ENCODE measurements at places on chromosomes 12 and 14.

DNA sequence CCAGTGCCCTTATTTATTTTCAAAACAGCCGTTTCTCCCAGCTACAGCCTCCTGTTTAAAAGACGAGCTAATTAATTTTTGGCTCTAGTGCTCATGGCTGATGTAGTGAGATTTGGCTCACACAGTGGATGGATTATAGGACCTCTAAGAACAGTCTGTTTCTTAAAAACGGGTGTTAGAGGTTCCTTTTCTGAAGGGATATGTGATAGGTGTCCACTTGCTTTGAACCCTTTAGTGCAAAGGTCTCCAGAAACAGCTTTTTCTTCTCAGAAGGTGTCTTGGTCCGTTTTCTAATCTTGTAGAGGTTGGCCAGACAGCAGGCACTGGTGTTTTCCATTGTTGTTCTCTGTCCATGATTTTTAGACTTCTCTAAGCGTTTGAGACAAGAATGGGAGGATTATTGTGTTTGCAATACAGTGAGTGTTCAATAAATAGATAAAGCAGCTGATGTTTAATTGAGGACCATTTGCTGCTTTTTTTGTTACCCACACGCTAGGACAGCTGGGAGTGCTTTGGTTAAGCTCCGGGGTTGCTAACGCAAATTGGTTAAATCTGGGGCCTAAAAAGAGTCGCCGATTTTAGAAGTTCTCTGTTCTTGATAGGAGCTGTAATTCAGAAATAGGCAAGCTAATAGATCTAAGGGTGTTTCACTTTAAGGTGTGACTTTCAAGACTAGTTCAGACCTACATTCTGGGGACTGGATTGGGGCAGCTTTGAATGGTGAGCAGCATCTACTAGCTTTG lies 1.0 kb downstream of the BORCS5 start:
- peak; percentile 45 for DNase-seq

GRCh38 chr14:90624732-90625400 lies 191.4 kb downstream of the TTC7B start:
- DNase-seq: no peak

DNA sequence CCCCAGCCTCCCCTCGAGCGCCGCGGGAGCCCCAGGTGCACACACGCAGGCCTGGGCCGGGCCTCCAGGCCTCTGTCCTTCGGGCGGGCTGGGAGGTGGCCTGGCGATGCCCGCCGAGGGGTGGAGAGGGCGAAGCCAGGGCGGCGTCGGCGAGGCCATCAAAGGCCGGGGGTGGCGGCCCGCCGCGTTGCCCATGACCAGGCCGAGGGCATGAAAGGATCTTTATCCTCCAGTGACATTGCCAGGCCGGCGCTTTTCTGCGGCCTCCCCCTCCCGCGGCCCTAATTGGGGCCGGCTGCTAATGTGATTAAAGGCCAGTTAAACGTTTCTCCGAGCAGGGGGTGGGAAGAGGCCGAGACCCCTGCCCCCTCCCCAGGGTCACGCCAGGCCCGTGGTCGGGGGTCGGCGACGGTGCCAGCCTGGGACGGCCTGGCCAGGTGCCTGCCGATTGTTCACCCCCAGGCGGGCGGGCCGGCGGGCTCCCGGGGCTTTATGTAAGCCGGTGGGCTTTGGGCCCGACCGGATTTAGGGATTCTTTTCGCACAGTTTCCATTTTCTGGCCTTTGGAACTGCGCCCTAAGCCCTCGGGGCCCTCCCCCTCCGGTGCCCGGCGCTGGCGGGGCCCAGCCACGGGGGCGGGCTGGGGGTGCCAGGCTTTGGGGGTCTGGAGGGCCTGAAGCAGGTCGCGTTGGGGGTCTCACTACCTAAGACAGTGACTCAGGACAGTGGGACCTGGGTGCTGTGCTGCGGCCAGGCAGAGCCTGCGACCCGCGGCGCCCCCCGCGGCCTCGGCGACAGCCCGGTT lies 103.2 kb upstream of the DIO3 start:
- no peak for DNase-seq

DNA sequence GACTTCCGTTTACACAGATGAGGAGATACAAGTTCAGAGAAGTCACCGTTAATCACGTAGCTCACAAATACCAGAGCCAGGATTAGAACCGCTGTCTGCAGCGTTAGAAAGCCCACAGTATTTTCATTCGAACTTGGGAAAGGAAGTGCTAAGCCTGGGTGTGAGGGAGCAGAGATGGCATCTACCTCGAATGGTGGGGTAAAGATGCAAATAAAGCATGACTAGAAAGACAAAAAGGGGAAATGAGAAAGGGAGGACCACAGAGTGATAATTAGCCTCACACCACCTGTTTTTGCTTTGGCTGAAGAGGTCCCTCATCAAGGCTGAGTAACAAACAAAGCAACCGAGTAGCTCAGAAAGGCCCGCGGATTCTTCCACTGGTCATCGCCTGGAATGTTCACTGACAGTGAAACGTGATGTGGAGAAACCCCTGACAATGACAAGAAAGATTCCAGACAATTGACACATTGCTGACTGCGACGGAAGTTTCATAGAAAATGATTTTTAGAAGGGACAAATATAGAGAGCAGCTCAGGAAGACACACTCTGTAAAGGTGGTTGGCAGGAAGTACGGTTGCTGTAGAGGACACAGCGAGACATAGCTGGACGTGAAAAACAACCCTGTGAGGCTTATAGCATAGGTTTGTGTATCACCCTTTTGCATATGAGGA lies 31.5 kb upstream of the BHLHE41 start:
- no peak for DNase-seq

- DNase-seq: no peak
These were observed 22.8 kb upstream of the NPFF start for GRCh38 chr12:53530061-53530460.

- no peak for DNase-seq
These were observed 125.3 kb downstream of the ETV6 start for GRCh38 chr12:11774821-11775220.

DNA sequence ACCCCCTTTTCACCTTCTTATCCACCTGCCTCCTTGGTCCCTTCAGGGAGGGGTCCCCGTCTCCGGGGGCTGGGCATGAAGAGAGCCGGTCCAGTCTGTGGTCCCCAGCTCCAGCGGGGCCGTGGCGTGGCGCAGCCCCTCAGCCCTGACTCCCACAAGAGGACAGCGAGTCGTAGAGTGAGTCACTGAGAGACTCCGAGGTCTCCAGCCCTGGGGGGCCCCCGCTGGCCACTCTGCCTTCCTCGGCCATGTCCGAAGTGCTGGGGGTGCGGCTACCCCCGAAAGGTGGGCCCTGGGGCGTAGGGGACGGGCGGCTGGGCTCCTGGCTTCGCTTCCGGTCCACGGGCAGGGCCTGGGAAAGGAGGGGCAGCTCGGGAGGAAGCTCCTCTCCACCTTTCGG lies 36.5 kb downstream of the NCKAP5L start:
- DNase-seq: no peak

DNA sequence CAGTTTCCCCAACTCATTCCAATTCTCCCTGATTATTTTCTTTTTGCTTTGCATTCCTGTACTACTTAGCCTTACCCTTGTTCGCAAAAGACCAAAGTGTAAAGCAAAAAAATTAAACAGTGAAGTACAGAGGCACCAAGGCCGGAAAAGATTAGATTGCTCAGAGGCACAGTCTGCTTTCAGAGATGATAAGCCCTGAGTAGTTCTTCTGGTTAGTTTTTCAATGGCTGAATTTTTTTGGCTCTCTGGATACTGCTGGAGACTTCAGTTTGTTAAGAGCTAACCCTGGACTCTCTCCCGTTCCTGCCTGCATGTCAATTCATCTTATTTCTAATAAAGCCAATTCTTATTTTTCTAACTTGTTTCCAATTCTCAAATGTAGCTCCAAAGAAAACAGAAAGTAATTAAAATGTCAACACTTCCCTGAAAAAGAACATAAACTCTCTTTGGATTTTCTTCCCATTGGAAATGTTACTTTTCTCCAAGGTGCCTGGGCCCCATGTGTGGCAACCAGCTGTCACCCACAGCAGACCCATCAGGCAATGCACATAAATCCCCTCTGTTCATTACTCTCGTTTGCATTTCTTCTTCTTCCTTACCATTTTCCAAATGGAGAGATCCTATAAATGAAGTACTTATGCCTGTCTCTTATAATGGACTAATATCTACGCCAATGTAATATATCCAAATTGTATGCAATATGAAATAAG lies 142.8 kb downstream of the BTG1 start:
- DNase-seq: no peak

DNA sequence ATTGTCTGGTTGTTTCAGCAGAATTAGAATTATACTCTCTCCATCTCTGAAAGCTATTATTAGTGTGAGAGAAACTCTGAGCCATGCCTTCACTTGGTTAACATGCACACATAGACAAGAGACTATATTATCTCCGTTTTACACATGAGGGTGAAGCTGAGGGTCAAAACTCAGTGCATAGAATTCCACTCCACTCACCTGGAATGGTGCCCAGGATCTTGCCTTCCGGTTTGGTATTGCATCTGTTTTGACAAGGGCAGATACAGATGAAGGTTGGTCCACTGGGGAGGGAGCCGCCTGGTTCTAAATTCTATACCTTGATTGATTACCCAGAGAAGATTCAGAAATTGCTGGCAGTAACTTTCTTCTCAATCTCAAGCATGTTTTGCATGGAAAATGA lies 149.5 kb upstream of the PELI2 start:
- DNase-seq: no peak

DNA sequence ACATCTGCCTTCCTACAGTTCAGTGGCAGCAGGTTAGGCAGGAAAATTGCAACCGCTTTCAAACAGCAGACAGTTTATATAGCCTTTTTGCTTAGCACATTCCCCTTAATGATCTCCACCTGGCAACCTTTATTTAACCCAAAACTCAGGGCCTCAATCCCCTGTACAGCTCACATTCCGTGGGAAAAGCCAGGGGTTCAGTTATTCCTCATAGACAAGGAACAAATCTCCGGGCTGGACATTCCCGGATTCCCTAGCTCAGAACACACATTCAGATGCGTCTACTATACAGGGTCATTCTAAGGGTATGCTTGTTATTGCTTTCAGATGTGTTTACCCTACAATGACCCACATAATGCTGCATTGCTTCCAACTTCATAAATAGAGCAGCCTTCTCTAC lies 73.8 kb upstream of the DCN start:
- no peak for DNase-seq

DNA sequence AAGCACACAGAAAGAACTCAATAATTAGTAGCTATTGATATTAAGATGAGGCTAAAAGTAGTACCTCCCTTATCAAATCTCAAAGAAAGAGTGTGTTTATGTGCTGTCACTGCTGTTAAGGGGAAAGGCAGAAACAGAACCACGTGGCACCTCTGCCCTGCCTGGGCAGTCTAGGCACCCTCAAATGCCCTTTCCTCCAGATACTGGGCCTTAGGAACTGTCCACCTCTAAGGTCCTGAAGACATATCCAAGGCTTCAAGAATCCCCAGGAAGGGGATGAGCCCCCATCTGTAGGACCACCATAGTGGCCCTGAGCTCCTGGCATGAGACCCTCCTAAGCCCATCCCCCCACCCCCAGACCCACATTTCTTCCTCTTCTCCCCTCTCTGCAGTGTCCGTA lies 29.1 kb downstream of the NGB start:
- DNase-seq: no peak

GRCh38 chr12:79294590-79294989 lies 396.2 kb downstream of the PAWR start:
- no peak for DNase-seq

GRCh38 chr14:56630707-56631106 lies 51.1 kb downstream of the TMEM260 start:
- DNase-seq: no peak

- DNase-seq: no peak
These were observed 154.3 kb downstream of the CEP83 start for GRCh38 chr12:94305130-94305957.

- peak; percentile 53 for DNase-seq
These were observed at the start of gene MIPOL1 for GRCh38 chr14:37197421-37198272. MIPOL1 (plus strand) TSS chr14:37197937; CDS start chr14:37247889, 49,952 bp downstream.

DNA sequence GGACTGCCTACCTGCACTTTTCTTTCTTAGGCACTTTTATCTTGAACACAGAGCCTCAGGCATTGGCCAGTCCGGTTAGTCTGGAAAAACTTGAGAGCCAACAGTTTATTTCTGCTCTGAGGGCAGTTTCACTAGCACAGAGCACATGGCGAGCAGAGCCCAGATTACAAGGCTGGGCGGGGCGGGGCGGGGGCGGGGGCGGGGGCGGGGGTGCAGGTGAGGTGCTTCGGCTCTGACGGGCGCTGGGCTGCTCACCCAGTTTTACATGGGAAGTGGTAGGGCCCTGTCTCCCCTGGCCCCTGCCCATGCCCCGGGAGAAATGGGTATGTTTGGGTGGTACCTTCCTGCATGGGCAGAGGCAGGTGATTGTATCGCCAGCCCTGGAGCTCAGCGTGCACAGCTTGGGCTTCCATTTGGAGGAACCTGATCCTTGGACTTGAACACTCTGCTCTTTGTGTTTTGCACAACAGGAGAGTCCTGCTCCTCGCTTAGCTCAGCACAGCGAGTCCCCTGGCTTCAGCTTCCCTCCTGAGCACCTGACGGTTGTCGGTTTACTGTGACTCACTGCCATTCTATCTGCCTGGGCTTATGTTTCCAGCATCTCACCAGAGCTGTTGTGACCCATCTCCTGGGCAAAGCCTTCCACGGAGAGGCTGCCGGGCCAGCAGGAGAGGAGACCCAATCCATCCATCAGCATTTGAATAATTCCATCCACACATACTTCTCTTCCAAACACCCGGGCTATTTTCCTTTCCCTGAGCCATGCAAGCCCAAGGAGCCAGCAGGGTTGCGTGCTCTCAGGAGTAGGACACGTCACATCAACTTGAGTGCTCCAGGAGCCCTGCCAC lies 108.5 kb downstream of the ARF6 start:
- DNase-seq: no peak

- DNase-seq: no peak
These were observed 4.4 kb downstream of the XRCC3 start for GRCh38 chr14:103710771-103711377.

DNA sequence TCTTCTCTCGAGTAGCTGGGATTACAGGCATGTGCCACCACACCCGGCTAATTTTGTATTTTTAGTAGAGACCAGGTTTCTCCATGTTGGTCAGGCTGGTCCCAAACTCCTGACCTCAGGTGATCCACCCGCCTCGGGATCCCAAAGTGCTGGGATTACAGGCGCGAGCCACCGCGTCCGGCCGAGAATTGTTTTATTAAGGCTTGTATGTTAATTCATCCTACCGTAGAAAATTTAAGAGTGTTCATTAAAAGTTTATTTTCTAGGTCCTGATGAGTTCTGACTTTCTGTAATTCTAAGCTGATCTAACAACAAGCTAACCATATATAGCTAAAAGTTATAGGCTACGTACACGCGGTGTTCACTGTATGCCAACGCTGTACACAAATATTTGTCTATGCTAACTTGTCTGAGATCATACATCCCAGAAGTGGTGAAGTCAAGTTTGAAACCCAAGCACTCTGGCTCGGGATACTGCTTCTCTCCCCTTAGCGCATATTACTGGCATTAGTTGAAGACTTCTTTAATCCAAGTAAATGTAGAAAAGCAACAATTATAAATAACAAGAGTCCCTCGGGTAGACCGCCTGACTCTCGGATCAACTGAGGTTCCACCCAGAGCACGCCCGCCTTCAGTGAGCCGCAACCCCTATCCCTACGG lies 570 bp upstream of the MRPS35 start:
- DNase-seq: peak; percentile 48

GRCh38 chr12:77179515-77179914 lies 114.1 kb upstream of the E2F7 start:
- no peak for DNase-seq

- DNase-seq: no peak
These were observed 387.0 kb upstream of the GARIN6 start for GRCh38 chr12:99260456-99260996.

- no peak for DNase-seq
These were observed 45.1 kb upstream of the VRK1 start for GRCh38 chr14:96752125-96752524.

GRCh38 chr12:63809566-63809965 lies 29.9 kb downstream of the RXYLT1 start:
- DNase-seq: no peak

- DNase-seq: no peak
These were observed 5.5 kb downstream of the DNAH10 start for GRCh38 chr12:123767613-123768012.
